Islet precursor cell (in vitro differentiated cells): ENCODE measurements at places on chromosomes 5 and 9.

DNA sequence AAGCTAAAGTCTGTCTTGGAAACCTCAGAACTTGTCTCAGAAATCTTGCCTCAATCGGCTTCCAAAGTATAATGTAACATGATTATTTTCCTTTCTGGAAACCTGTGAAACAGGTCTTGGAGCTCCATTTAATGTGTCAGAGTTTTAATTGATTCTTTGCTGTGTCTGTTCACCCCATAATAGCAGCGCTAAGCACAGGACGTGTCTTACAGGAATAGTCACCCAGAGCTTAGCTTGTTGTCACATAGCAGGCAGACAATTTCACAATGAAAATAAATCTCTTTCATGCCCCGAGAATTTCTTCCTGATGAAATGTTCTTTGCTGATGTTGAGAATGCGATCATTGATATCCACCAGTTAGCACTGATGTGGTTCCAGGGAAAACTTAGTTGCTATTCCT, 40.2 kb upstream of the PTPN3 start:
- no peak for DNase-seq

DNA sequence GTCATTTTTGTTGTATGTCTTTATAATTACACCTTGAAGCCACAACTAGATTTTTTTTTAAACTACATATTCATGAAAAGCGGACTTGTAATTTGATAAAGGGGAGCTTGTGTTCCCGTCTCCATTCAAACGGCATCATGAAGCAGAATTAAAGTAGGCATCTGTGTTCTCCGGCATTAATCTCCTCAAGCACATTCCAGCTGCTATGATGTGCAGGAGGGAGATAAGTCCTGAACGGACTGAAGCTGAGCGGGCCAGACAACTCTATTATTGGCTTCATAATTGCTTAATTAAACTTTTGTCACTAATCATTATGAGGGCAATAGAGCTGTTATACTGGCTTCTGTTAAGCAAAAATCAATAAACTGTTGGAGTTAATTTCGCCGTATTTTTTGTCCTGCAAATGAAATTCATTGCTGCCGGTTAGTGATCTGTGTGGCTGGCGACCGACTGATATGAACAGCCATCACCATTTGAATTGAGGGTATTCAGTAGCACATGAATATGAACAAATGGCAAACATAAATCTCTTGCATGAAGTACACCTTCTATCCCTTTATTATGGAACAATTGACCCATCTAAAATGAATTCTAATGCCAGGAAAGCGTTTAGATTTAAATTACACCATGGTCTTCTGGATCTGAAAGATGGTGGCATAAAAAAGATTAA, 408.8 kb upstream of the IRX1 start:
- no peak for DNase-seq

- DNase-seq, result no peak
Measured at GRCh38 chr5:99089822-99090549, 161.2 kb upstream of the CHD1 start.

DNA sequence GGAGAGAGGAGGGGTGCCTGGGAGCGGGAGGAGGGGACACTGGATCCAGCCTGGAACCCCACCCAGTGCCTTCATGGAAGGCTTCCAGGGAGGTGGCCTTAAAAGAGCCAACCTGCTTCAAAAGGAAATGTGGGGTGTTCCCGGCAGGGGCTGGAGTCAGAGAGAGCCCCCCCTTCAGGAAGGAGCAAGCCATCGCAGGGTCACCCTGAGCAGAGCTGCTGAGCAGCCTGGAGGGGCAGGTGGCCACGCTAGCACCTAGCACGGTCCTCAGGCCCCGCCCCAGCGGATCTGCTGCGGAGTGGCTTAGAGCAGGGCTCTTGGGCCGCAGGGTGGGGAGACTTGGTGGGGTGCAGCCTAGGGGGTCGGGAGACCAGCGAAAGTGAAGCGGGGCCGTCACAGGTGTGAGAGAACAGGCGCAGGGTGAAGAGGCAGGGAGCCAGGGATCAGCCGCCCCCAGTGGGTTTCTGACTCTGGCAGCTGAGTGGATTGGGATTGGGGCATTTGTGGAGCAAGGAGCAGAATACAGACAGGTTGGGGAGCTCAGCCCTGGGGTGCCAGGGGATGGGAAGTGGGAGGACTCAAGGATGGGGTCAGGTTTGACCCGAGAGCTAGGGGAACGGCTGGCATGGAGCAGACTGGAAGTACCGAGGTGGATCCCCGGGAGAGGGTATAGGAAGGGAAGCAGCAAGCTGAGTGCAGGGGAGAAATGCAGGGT, 1.5 kb downstream of the LCN2 start:
- DNase-seq, result peak; percentile 75

GRCh38 chr5:43008363-43009153, 31.6 kb downstream of the ANXA2R start:
- DNase-seq, result peak; percentile 93

- DNase-seq, result no peak
Measured at GRCh38 chr5:23001120-23001519, 148.0 kb upstream of the CDH12 start.

DNA sequence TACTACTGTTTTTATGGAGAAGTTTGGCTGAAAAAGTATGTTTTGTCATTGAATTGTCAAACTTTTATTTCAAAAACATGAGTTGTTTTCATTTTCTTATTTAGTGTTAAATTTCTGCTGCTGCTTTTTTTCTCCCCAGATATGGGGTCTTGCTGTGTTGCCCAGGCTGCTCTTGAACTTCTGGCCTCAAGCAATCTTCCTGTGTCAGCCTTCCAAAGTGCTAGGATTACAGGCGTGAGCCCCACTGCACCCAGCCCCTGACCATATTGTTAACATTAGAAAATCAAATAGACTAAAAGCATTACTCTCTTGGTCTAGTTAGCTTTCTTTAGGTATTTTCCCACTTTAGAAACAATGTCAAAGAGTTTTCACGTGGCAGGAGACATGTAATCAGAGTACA, 215.3 kb downstream of the KDM4C start:
- DNase-seq, result no peak
